ENCODE measurements at places on chromosomes 3 and 15.

GRCh38 chr15:52093167-52093538, 19.4 kb downstream of the BCL2L10 start:
- DNase-seq: no peak

GRCh38 chr15:77864211-77865105, 213.1 kb downstream of the TBC1D2B start:
- DNase-seq: no peak

- DNase-seq: no peak
Observed at GRCh38 chr3:171835116-171835515, 8.0 kb upstream of the TMEM212 start.

DNA sequence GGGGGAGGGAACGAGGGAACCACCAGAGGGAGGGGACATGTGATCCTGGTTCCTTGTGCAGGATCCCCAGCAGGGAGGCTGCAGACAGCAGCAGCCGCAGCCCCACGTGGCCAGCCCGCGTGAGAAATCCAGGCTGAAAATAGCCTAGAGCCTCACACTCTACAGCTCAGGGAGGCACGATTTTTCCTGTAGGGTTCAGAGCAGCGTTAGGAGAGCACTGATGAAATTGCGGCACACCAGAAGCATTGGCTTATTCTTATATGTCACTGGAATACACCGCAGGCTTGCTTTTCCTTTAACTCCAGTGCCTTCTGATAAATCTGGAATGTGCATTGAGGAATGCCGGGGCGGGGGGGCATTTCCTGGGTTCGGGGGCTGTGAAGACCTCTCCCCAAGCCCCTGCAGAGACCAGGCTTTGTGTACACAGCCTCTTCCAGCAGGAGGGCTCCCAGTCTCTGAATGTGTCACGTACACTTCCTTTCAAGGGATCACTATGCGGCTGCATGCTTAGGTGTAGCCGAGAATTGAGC, 193.0 kb downstream of the ATP10A start:
- peak; percentile 50 for DNase-seq

GRCh38 chr3:194333212-194333980, 17.7 kb downstream of the CPN2 start:
- peak; percentile 32 for DNase-seq

DNA sequence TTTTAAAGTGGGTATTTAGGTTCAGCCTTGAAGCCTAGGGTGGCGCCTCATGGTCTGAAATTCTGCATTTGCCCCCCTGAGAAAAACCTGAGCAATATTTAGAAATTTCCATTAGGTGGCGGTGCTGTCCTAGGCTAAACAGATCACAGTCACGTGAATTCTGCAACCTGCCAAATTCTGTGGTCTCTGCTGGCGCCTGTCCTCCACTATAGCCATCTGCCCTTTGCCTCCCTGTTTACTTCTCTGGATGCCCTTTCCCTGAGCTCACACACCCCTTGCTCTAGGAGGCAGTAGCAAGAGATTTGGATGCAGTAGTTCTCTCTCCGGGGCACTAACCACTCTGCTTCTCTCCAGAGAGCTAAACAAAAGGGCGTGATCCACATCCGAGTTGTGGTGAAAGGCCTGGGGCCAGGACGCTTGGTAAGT, 9.1 kb downstream of the MRPS11 start:
- DNase-seq: peak; percentile 12

DNA sequence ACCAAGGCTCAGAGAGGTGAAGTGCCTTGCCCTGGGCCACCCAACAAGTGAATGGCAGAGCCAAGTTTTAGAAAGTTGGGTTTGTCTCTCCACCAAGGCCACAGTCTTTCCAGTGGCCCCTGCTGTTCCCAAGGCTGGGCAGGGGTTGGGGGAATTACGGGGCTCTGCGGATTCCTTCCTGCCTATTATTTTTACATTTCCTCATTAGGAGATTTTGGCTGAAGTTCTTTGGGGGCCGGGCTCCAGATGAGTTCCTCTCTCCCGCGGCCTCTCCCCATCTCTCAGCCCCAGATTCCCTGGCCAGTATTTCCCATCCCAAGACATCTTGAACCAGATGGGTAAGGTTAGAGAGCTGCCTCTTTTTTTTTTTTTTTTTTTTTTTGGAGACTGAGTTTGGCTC, 44.0 kb upstream of the SMAD6 start:
- no peak for DNase-seq

DNA sequence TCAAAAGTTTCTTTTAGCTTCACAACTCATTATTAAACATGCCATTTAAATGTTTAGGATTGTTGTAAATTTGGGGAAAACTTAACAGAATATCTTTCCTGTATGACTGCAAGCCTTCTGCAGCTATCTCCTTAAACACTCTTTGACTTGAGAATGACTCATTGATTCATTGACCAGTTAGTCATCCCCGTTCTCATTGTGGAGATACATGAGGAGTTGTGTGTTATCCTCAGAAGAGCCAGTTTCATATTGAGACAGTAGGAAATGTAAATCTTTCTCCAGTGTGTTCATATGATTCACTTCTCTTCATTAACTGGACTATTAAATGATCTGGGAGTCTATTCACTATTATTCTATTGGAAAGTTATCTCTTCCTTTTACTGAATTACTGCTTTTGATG, 83.0 kb downstream of the CRYGS start:
- DNase-seq: peak; percentile 81

- DNase-seq: peak; percentile 97
Observed at GRCh38 chr3:129399145-129399894, 29.1 kb downstream of the EFCAB12 start.

DNA sequence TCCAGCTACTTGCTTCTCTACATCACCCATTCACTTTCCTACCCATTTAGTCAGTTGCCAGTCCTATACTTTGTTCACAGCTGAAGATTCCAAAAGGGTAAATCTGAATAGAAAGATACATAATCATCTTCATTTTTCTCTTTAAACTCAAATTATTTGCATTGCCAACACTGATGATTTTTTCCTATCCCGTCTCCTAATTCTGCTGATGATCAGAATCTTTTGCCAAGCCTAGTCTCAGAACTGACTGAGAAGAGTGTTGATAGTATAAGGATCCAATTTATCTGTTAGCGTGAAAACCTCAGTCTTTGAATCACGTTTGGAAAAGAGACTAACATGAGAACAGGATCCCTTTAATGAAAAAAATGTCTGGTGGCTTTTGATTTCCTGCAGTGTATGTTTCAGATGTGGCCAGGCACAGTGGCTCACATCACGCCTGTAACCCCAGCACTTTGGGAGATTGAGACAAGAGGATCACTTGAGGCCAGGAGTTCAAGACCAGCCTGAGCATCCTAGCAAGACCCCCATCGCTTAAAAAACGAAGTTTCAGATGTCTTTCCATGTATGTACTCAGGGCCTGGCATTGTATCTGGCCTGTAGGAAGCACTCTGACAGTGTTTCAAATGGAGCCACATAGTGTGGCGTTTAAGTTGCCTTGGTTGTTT, 169.4 kb downstream of the KLHL25 start:
- no peak for DNase-seq

GRCh38 chr3:132569153-132569552, 27.9 kb upstream of the ACKR4 start:
- DNase-seq: no peak

DNA sequence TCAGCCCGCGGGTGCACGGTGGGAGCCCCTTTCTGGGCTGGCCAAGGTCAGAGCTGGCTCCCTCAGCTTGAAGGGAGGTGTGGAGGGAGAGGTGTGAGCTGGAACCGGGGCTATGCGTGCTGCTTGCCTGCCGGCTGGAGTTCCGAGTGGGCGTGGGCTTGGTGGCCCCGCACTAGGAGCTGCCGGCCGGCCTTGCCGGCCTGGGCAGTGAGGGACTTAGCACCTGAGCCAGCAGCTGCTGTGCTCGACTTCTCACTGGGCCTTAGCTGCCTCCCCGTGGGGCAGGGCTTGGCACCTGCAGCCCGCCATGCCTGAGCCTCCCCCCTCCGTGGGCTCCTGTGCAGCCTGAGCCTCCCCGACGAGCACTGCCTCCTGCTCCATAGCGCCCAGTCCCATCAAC, 36.0 kb downstream of the TRH start:
- DNase-seq: no peak

DNA sequence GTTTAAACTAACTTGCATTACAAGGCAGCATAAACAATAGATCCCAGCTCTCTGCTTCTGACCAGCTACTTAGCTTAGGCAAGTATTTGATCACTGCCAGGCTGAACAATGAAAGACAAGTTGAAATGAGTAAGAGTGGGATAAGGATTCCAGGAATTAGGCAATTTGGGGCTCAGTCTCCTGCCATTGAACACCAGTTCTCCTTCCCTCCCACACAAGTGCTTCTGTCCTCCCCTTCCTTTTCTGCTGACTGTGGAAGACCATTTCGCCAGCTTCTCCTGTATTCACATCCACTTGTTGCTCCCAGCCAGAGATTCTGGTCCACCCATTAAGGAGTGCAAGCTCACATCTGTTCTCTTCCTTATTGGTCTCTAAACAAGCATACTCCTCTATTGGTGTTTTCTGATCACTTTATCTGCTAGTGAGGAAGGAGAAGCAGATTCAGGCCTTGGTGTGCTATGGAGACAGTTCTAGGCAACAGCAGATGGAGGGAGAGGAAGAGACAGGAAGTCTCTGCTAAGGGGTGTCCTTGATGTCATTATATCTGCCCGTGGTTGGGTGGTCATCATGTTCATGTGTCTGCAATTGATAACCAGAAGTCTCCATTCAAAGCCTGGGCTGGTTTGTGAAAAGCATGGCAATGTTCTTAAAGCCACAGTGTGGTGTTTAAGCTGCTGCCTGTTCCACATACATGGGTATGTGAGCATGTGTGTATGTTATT, 121.5 kb downstream of the PLCL2 start:
- DNase-seq: no peak

DNA sequence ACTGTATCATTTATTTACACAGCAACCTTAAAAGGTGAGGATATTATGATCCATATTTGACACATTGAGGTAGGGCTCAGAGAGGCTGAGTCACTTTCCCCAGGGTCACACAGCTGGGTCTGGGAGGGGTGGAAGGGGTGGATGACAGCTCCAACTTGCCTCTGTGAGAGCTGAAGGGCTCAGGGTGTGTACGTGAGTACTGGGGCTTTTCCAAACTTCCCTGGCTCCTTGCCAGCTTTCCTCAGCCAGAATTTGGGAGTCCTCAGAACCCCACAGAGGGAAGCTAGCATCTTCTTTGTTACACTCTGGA, 58.3 kb upstream of the SLC6A11 start:
- DNase-seq: no peak

DNA sequence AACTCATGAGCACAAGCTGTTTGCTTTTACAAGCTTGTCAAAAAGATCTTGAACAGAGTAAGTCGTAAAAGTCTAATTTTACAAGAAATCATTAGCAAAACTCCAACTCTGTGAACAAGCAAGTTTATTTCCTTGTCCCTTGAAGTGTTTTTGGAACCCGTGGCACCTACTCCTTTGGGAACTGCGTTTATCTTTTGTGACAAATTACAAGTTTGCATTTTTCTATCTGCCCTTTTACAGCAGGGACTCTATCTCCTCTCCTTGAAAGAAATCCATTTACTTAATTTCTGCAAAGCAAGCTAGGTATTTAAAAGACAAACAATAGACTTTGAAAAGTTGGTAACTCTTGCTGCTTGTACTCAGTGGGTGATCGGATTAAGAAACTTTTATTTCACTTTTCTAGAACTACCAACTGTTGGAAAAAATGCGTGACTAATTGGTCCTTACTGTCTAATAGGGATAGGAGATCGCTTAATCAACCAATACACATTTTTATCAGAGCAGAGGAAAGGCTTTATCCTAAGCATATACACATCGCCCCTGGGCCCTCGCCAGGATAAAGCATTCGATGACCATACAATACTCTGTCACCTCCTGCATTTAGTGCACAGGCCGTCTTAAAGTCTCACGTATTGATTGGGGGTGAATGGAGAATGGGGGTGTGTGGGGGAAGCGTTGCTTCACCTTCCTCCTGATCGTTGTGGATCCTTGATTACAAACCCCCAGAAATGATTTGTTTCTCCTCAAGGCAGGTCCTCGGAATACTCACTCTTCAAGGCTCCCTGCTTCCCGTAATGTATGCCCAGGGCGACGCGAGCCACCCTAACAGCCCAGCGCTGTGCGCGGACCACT, 1.7 kb downstream of the PRTG start:
- peak; percentile 15 for DNase-seq

- peak; percentile 27 for DNase-seq
Observed at GRCh38 chr15:51046799-51047449, 47.8 kb downstream of the TNFAIP8L3 start.

GRCh38 chr15:33201491-33202231, 7.1 kb upstream of the FMN1 start:
- DNase-seq: peak; percentile 45

DNA sequence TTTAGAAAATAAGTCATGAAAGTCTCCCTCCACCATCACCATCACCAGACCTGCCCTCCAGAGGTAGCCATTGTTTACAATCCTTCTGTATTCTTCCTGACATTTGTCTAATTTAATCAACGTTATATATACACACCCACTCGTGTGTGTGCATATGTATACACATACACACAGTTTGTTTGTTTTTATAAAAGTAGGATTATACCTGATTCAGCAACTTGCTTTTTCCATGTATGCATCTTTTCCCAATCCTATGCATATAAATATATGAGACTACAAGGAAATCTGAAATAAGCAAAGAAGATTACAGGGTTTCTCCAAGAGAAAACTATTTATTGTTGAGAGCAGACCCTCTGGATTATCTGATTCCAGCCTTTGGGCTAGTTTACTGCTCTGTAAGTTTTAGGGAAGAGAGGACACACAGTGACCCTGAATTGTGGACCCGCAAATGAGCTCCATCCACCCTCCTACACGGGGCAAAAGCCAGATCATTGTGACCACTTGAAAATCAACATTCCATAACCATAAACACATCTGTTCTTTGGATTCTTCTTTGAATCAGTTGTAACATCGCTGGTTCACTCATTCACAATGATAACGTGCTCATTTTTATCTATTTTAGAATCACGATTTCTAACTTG, 104.3 kb downstream of the CPN2 start:
- no peak for DNase-seq

GRCh38 chr3:123375014-123375940, 73.6 kb downstream of the ADCY5 start:
- DNase-seq: no peak

- DNase-seq: peak; percentile 98
Observed at GRCh38 chr3:59818033-59818918, 768.5 kb upstream of the CFAP20DC start.

GRCh38 chr3:151327571-151328198, 1.7 kb downstream of the P2RY13 start:
- DNase-seq: no peak

GRCh38 chr15:60581485-60581884, 102.5 kb upstream of the ICE2 start:
- DNase-seq: no peak

DNA sequence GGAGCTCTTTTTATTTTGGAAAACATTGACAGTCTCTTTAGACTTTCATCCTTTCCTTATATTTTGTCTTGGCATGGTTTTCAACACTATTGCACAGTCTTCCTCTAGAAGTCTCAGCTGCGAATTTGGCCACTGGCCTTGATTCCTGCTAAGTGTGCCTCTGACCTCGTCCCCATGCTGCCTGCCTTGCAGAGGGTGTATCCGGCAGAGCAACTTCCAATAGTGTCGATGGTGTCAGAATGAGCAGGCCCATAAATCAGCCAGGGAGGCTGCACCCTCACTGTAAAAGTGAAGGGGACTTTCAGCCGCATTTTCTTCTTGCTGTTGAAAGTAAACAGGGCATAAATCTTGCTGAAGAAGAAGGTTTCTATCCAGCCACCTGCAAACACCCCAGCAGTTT, 336.7 kb upstream of the TRIM42 start:
- no peak for DNase-seq

Data from astrocyte (in vitro differentiated cells and primary cell).